NCI-H2107 (cell line): ENCODE measurements at places on chromosomes 3 and 15.

GRCh38 chr3:159947220-159947619 is 41.4 kb upstream of the IL12A start:
- DNase-seq = no peak

DNA sequence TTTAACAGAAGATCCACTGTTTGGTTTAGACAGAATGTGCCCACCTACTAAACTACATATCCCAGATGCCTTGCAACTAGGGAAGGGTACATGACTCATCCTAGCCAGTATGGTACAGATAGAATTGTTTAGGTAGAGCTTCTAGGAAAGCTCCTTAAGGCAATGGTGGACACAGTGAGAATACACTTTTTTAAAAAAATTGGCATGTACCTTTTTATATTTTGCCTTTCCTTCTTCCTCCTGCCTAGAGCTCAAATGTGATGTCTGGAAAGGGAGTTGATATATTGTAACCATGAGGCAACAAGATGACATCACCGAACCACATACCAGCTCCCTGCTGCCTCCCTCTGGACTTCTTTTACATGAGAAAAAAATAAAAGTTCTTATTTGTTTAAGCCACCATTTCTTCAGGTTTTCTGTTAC is 14.4 kb upstream of the C3orf80 start:
- DNase-seq = no peak

GRCh38 chr3:157713101-157713500 is 209.9 kb upstream of the VEPH1 start:
- DNase-seq = no peak

GRCh38 chr3:49673715-49674496 is at the start of gene APEH:
Gene APEH, plus strand, starts transcription at chr3:49674351. Its CDS starts 51 bp downstream, at chr3:49674402.
- no peak for DNase-seq

- DNase-seq = no peak
Observed at GRCh38 chr3:113057117-113057516, 66.3 kb downstream of the GTPBP8 start.

DNA sequence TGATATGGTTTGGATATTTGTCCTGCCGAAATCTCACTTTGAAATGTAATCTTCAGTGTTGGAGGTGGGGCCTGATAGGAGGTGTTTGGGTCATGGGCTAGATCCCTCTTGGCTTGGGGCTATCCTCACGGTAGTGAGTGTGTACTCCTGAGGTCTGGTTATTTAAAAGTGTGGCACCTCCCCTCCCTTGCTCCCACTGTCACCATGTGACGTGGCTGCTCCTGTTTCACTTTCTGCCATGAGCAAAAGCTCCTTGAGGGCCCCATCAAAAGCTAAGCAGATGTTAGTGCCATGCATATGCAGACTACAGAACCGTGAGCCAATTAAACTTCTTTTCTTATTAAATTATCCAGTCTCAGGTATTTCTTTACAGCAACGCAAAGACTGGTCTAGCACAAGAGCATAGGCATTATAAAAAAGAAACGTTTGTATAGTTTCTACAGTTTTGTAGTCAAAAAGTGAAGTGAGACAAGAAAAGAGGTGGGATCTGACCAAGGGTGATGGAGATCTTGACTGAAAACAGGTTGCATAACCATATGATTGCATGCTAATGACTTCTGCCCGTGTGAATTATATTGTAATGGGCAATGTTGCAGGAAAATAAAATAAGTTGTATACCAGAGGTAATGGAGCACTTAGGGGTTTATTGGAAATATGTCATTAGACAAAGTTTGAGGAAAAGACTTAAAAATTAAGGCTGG is 28.5 kb upstream of the CLASP2 start:
- DNase-seq = no peak

DNA sequence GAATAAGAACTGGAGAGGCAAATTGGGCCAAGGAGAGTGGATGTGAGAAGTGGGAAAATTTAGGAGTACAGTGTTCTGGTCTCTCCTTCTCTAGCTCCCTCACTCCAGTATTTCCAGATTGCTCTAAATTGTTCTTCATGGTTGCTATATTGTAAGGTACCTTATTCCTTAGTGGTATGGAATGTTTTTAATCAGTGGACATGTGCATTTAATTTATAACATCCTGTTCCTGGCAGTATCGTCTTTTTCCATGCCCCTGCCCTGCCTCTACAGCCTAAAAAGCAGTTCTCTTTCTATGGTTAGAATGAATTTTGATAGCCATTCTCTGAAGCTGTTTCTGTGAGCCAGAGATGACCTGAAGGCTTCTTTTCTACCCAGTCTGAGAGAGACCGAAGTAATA is 180.5 kb downstream of the TCF12 start:
- DNase-seq = no peak

- DNase-seq = no peak
Observed at GRCh38 chr15:59420108-59420507, 17.9 kb upstream of the FAM81A start.
